Activated T-helper 2 cell treated with anti-CD3 and anti-CD28 coated beads, Interferon-gamma antibody, Interleukin-2, Interleukin-4, amounts not matched to agents 10 μg/mL and 5 μg/mL and 100 μg/mL, durations not matched to agents 14 hours and 24 hours and 36 hours (primary cell): ENCODE measurements at places on chromosomes 3 and 15. TPM values are rescaled to one million over a fixed set of nuclear protein-coding genes. Genes with fewer than 3 reads are reported as not detected.

DNA sequence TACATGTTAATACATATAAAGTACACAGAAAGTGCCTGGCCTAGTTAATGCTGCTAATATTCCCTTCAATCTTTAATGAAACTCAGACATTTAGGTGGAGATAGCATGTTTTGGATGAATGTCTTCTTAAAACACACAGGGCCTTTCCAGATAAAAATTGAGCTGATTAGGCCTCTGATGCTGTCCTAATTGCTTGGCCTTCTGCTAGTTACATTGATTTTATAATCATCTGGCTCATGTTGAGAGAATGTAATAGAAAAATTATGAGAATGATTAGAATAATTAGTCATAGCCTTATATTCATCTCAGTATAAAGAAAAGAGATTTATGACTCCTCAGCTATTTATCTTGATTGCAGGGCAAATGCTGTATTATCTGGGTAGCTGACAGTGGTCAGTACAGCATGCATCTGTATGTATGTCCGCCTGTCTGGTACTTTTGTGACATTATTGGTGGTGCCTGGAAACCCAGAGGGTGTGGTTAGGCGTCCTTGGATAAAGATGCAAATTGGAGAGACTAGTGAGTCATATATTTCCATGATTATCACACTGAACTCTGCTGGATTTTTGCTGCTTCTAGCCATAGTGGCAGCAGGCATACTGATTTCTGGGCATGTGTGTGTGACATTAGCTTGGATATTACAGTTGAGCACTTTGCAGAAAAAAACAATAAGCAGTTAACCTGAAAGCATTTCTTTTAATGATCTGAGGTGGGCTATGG, 120.8 kb downstream of the FEZF2 start:
- DNase-seq, result no peak

UQCC5 gene
- total RNA-seq, result 12.5 and 16.4 TPM in 2 replicates

DNA sequence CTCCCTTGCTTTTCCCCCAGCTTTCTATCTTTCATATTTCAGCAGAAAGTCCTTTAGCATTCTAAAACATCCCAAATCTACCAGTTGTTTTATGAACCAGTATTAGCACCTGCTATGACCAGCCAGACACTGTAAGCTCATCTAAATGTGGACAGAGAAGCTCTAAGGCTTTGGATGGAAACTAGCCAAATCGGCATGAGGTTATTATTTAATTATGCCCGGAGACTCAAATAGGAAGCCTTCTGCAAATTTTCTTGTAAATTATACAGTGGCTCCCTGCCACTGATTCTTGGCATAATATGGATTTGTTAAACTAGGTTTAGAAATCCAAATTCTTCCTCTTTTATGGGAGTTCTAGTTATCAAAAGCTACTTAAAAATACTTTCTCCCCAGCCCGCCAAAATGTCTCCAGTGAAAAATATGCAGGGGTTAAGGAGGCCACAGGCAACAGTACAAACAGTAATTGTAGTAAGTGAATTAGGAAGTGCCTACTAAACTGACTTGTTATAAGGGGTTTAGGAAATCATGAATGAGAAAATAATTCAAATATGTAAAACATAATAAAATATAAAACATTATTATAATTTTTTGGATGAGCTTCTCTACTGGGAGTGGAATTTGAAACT, 15.4 kb downstream of the MYH15 start:
- DNase-seq, result no peak

DNA sequence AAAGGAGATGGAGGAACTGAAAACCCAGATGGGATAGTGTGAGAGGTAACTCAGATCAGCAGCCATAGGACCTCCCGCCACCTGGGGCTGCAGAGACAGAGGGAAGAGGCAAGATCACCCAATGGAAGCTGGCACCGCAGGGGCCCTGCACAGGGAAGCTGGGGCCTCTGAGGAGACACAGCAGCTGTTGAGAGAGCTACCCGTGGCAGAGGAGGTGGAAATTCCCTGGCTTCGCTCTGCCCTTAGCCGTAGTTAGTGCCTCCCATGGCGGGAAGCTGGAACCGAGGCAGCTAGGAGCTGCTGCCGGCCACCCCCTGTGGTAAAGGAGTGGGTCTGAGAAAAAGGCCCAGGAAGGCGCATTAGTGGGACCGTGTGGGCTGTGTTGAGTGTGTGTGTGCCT, 18.0 kb upstream of the PLXNA1 start:
- DNase-seq, result no peak

DNA sequence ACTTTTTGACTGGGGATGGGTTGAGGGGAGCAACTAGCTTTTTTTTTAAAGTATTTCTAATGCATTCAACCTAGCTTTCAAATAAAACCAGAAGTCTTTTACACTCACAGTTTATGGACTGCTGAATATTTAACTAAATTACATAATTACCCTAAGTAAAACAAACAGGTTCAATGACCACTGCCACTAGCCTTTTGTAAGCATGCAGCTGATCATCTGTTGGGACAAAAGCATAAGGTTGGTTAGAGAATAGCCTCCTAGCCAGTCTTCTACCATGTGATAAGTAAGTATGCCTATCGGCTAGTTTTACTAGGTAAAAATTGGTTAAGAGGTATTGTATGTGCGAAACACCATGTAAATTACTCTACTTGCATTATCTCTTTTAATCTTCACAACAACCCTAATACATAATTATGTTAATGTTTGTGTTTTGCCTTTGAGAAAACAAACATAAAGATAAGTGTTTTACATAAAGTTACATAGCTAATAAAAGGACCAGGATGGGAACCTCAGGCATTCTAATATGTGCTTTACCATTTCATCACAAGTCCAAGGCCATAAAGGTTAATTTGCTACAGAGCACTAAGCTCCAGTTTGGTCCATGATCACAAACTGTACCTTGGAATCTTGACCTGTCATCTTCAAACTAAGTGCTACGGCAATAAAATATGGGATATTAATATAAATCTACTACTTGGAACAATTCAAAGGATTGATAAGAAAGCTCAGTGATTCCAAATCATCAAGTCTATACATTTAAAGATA, 13.2 kb downstream of the PFN2 start:
- DNase-seq, result no peak
